Hepatocyte (in vitro differentiated cells): ENCODE measurements at places on chromosomes 11 and 22. TPM values are rescaled to one million over a fixed set of nuclear protein-coding genes. Genes with fewer than 3 reads are reported as not detected.
A peak's percentile ranks its signal among the peaks of the same experiment; 100 is the strongest.

Gene CREB3L1
- 20.3 and 22.9 TPM in 2 replicates for total RNA-seq

Gene TPST2
- total RNA-seq = 36.8 and 39.9 TPM in 2 replicates

Gene CHADL
- total RNA-seq = 1.00 and 4.5 TPM in 2 replicates

Gene TPBGL
- total RNA-seq = 0.16 TPM in 1 of 2 replicates, not detected in the other

Gene KCNK4
- not detected in 2 replicates for total RNA-seq

Gene HOATZ
- not detected in 2 replicates for total RNA-seq

Gene IGLL1
- not detected in 2 replicates for total RNA-seq

Gene OR2AT4
- total RNA-seq = 0.07 TPM in 1 of 2 replicates, not detected in the other

Gene LRRC75B
- 16.7 and 19.5 TPM in 2 replicates for total RNA-seq

Gene OR56A1
- total RNA-seq = 0.07 and 0.08 TPM in 2 replicates

GRCh38 chr11:32317643-32318042, 117.7 kb downstream of the WT1 start:
- no peak overlapping the region for H3K27ac ChIP-seq
- H3K36me3 ChIP-seq = no peaks in the 10 kb centered on the region
- no peak for DNase-seq
- H3K4me1 ChIP-seq = peaks cover 8% of the 10 kb centered on the region
- no peak overlapping the region for H3K4me3 ChIP-seq
- peaks cover 12% of the 10 kb centered on the region for H3K27me3 ChIP-seq

DNA sequence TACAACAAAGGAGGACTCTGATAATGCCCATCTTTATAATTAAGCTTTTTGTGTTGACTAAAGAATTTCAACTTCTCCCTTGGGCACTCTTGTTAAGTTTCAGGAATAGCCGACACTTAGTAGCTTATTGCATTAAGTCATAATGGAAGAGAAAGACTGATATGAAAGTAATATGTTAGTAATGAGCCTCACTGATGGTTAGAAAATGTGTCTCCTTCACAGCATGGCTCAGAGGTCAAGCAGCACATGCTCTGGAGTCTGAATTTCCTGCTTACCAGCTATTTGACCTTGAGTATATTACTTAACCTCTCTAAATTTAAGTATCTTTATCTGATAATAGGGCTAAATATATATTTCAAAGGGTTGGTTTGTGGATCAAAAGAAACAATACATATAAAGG, 39.0 kb downstream of the PDGFD start:
- H3K4me1 ChIP-seq = no peaks in the 10 kb centered on the region
- no peaks in the 10 kb centered on the region for H3K27me3 ChIP-seq
- no peaks in the 10 kb centered on the region for H3K36me3 ChIP-seq
- H3K4me3 ChIP-seq = no peak overlapping the region

DNA sequence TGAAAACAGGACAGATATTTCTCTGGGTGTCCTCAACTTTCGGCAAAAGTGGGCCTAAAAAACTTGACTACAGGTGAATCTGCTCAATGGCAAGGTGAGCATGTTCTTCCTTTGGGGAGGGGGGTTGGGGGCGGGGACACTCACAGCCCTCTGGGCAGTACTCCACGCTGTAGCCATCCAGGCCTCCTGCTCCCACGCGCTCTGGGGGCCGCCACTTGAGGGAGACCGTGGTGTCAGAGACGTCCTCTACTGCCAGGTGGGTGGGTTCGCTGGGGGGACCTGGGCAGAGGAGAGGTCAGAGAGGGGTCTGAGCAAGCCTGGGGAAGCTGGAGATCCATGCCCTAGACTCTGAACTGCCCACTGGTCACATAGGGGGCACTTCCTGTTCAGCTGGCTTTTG, 16.8 kb downstream of the MYBPC3 start:
- H3K36me3 ChIP-seq = no peaks in the 10 kb centered on the region
- no peak overlapping the region for H3K27ac ChIP-seq
- no peaks in the 10 kb centered on the region for H3K4me1 ChIP-seq
- no peaks in the 10 kb centered on the region for H3K27me3 ChIP-seq

- no peak overlapping the region for H3K4me3 ChIP-seq
- H3K27ac ChIP-seq = peak overlapping the region; percentile 83
- peak; percentile 31 for DNase-seq
- no peaks in the 10 kb centered on the region for H3K36me3 ChIP-seq
- no peaks in the 10 kb centered on the region for H3K27me3 ChIP-seq
These were observed 37.7 kb upstream of the CREB3L1 start for GRCh38 chr11:46239801-46240061.

GRCh38 chr11:65589444-65590239, 6.0 kb downstream of the KCNK7 start:
- no peak overlapping the region for H3K4me3 ChIP-seq
- H3K36me3 ChIP-seq = no peaks in the 10 kb centered on the region
- no peak for DNase-seq
- peaks cover 3% of the 10 kb centered on the region for H3K27me3 ChIP-seq
- no peak overlapping the region for H3K27ac ChIP-seq

DNA sequence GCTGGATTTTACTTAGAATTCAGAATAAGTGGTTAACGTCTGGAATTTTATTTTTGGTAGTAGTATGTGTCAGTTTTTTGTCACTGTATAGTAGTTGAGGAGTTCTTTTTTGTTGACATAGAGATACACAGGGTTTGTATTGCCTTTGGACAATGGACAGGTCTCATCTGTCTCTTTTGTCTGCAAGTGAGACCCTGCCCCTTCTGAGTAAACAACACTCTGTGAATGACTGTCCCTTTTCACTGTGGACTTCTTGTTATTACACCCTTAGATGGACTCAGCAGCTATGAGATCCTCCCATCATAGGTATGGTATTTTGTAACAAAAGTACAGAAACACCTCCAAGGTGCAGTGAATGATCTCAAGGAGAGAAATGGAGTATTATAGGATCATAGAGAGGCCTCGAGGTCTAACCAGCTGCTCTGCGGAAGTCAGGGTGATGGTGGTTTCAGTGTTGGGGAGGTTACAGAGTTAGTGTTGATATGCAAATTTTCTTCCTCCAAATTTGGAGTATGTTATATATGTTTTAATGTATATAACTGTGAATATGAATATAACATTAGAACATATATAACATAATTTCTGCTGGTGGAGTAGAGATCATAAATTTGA, 7.8 kb downstream of the PPP6R3 start:
- no peak overlapping the region for H3K4me3 ChIP-seq
- H3K36me3 ChIP-seq = no peaks in the 10 kb centered on the region
- no peak overlapping the region for H3K27ac ChIP-seq
- peaks cover 34% of the 10 kb centered on the region for H3K4me1 ChIP-seq
- DNase-seq = no peak
- H3K27me3 ChIP-seq = no peaks in the 10 kb centered on the region

GRCh38 chr11:71563406-71563805, 2.0 kb upstream of the KRTAP5-10 start:
- no peaks in the 10 kb centered on the region for H3K36me3 ChIP-seq
- H3K4me1 ChIP-seq = no peaks in the 10 kb centered on the region
- no peak overlapping the region for H3K27ac ChIP-seq
- H3K27me3 ChIP-seq = no peaks in the 10 kb centered on the region
- peak; percentile 66 for DNase-seq

DNA sequence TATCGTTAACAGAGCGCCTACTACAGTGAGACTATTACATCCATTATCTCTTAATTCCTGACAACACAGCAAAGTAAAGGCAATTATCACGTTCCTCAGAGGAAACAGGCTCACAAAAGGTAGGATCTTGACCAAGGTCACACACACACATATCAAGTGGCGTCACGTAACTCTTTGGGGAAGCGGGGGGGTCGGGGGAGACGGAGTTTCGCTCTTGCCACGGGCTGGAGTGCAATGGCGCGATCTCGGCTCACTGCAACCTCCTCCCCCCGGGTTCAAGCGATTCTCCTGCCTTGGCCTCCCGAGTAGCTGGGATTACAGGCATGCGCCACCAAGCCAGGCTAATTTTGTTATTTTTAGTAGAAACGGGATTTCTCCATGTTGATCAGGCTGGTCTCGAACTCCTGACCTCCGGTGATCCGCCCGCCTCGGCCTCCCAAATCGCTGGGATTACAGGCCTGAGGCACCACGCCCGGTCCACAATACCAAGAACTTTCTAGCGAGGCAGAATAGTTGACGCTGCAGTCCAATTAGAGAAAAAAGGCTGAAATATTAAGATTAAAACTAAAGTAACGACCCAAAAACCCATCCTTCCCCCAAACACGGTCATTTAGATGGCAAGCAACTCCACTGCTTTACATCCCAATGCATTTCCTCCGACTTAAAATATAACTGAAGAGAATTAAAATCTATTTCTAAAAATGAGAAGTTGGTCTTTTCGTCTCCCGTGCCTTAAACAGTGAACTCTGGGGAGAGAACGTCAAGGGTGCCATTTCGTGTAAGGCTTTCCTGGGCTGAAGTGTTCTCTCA, 1.2 kb downstream of the DDX17 start:
- peaks cover 10% of the 10 kb centered on the region for H3K4me1 ChIP-seq
- H3K27me3 ChIP-seq = no peaks in the 10 kb centered on the region
- peak overlapping the region; percentile 99 for H3K27ac ChIP-seq
- H3K4me3 ChIP-seq = peak overlapping the region; percentile 52
- peak; percentile 70 for DNase-seq

GRCh38 chr22:49702068-49702397, 125.6 kb downstream of the BRD1 start:
- DNase-seq = no peak
- no peaks in the 10 kb centered on the region for H3K4me1 ChIP-seq
- no peak overlapping the region for H3K4me3 ChIP-seq
- no peaks in the 10 kb centered on the region for H3K27me3 ChIP-seq

GRCh38 chr11:112841729-112842128, 119.5 kb upstream of the NCAM1 start:
- H3K36me3 ChIP-seq = no peaks in the 10 kb centered on the region
- no peak overlapping the region for H3K27ac ChIP-seq
- H3K27me3 ChIP-seq = no peaks in the 10 kb centered on the region
- H3K4me3 ChIP-seq = no peak overlapping the region
- no peak for DNase-seq

GRCh38 chr11:121814962-121815361, 301.1 kb downstream of the BLID start:
- no peaks in the 10 kb centered on the region for H3K4me1 ChIP-seq
- no peak overlapping the region for H3K4me3 ChIP-seq
- no peak for DNase-seq

- H3K27me3 ChIP-seq = no peaks in the 10 kb centered on the region
- H3K27ac ChIP-seq = no peak overlapping the region
- peak overlapping the region; percentile 52 for H3K4me3 ChIP-seq
- no peaks in the 10 kb centered on the region for H3K36me3 ChIP-seq
- no peak for DNase-seq
- no peaks in the 10 kb centered on the region for H3K4me1 ChIP-seq
These were observed 785 bp downstream of the CLPB start for GRCh38 chr11:72433455-72434036.

DNA sequence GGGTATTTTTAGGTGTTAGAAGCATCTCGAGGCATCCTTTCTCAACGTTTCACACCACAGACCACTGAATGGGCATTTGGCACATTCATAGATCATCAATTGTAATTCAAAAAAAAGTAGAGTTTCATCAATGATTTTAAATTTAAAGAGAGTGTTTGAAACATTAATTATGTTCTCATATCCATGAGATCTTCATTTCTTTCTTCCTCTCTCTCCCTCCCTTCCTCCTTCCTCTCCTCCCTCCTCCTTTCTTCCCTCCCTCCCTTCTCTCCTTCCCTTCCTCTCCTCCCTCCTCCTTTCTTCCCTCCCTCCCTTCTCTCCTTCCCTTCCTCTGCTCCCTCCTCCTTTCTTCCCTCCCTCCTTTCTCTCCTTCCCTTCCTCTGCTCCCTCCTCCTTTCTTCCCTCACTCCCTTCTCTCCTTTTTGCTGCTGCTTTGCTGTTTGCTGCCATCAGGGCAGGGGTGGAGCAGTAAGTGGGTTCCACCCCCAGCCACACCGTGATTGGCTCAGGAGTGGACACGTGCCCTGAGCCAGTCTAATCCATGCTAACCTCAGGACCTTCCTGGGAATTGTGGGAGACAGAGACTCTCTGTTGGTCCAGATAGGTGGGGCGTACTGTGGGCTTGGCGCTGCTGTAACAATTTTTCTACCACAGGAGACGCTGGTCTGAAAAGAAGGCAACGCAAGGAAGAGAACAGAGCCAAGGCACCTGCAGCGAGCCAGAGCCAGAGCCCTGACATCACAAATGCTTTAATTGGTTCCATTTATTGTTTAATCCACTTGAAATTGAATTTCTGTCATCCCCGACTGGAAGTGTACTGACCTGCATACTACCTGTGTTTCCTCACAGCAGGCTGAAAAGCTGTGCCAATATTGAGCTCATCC, 33.7 kb upstream of the APOBEC3A start:
- peak overlapping the region; percentile 91 for H3K27ac ChIP-seq
- no peaks in the 10 kb centered on the region for H3K36me3 ChIP-seq
- H3K27me3 ChIP-seq = no peaks in the 10 kb centered on the region
- H3K4me3 ChIP-seq = no peak overlapping the region

DNA sequence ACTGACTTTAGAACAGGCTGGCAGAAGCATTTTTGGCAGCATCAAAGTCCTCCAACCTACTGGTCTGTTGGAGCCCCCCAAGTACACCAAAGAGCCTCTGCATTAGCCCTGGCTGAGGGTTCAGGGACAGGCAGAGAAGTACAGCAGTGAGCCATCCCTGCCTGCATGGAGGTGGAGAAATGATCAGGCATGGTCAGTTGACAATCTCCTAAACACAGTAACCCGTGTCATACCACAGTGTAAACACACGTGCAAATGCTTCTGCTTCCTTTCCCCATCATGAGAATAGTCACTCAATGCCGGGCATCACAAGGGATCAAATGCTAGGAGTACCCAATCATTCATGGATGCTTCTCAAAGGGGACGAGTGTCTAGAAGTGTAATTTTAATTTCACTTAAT, 8.2 kb downstream of the SERPIND1 start:
- no peak for DNase-seq
- H3K27me3 ChIP-seq = no peaks in the 10 kb centered on the region
- no peak overlapping the region for H3K4me3 ChIP-seq
- H3K27ac ChIP-seq = no peak overlapping the region
- H3K4me1 ChIP-seq = peaks cover 17% of the 10 kb centered on the region

GRCh38 chr11:63843041-63843440, 4.1 kb downstream of the MARK2 start:
- H3K4me1 ChIP-seq = peaks cover 43% of the 10 kb centered on the region
- no peaks in the 10 kb centered on the region for H3K36me3 ChIP-seq
- no peak overlapping the region for H3K4me3 ChIP-seq
- DNase-seq = peak; percentile 46
- peak overlapping the region; percentile 61 for H3K27ac ChIP-seq

- H3K4me1 ChIP-seq = peaks cover 27% of the 10 kb centered on the region
- H3K27ac ChIP-seq = peak overlapping the region; percentile 79
- peak; percentile 87 for DNase-seq
- no peak overlapping the region for H3K4me3 ChIP-seq
These were observed 88.3 kb upstream of the MTMR2 start for GRCh38 chr11:96012086-96012824.

- peak; percentile 62 for DNase-seq
- H3K4me3 ChIP-seq = peak overlapping the region; percentile 92
- peak overlapping the region; percentile 86 for H3K27ac ChIP-seq
- no peaks in the 10 kb centered on the region for H3K27me3 ChIP-seq
- peaks cover 33% of the 10 kb centered on the region for H3K4me1 ChIP-seq
These were observed 1.1 kb downstream of the TTLL12 start for GRCh38 chr22:43185860-43186261.

DNA sequence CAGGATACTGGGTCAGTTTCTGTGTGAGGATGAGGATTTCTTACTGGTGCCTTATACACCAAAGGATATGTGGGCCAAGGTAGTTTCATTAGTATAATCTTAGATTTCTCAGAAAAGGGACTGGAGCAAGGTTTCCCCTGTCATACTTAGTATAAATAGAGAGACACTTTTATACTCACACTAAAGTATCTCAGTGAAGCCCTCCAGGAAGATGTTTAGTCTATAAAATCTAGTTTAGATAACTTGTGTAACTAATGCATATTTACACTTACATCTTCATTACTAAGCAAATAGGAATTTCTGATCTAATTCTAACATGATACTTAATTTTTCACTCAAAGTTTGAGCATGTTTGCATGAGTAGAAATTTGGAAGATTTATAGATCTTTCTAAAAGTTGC, 11.1 kb downstream of the EMSY start:
- H3K4me3 ChIP-seq = no peak overlapping the region
- H3K4me1 ChIP-seq = peaks cover 4% of the 10 kb centered on the region
- no peak for DNase-seq
- no peaks in the 10 kb centered on the region for H3K27me3 ChIP-seq
- H3K27ac ChIP-seq = peak overlapping the region; percentile 43
- H3K36me3 ChIP-seq = no peaks in the 10 kb centered on the region
